HCEC 1CT (cell line): ENCODE measurements at places on chromosomes 6 and 20.

DNA sequence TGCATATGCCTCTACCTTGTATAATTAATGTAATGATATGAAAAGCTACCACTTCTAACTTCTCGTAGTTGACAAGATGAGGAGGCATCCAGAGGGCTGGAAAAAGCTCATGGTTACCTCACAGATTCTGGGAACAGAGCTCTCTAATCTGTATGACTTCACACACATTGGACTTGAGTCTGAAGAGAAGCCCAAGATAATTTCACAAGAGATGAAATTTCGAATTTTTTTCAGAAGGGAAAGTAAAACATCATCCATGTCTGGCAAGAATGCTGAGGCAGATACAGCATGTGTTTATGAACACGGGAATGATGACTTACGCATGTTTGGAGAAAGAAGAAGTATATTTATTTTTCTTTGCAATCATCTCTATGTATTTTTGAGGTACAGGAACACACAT is 141.8 kb upstream of the TENT5A start:
- peak; percentile 28 for DNase-seq

DNA sequence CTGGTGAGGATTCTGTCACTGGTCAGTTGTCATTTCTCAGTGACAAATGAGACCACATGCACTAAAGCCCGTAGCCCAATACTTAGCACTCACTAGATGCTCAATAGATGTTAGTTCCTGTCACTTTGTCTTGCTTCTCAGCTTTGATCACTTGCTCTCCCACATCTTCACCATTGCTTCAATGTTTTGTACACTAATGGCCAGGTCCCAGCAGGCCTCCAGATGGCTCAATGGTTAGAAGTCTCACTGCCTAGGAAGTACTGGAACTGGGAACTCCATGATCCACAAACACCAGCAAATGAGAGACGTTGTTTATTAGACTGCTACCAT is 502.8 kb upstream of the JARID2 start:
- no peak for DNase-seq

GRCh38 chr6:47710295-47710694 is 11.9 kb downstream of the ADGRF4 start:
- no peak for DNase-seq

DNA sequence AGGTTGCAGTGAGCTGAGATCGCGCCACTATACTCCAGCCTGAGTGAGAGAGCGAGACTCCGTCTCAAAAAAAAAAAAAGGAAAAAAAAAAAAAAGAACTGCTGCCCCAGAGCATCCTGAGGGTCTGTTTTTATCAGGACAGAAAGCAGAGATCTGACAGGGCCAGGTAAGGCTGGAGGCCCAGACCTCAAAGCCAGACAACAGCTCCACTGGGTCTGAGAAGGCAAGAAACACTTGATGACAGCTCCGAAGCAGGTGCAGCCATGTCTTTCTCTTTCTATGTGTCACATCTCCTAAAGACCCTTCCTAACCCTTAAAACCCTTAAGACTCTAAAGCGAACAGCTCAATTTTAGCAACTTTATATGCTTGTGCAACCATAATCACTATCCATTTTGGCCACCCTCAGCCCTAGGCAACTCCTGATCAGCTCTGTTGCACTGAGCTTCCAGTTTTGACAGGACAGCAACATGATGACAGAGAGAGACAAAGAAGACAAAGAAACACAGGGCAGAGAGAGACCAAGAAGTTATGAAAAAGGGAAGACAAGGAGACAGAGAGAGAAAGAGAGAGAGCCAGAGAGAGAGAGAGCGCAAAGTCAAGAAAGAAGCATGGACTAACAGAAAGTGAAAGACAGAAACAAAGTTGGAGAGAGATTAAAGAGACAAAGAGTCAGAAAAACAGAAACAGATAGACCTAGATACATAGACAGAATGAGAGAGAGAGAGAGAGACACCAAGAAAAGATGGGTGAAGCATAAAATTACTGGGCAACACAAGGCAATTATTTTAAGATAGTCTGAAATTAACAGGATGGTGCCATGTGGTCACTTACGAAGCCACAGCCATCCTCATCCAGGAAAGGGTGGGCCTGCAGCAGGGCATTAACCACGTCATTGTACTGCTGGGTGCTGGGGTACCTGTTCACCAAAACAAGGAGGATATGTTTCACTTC is 39.2 kb downstream of the SAMD3 start:
- no peak for DNase-seq

DNA sequence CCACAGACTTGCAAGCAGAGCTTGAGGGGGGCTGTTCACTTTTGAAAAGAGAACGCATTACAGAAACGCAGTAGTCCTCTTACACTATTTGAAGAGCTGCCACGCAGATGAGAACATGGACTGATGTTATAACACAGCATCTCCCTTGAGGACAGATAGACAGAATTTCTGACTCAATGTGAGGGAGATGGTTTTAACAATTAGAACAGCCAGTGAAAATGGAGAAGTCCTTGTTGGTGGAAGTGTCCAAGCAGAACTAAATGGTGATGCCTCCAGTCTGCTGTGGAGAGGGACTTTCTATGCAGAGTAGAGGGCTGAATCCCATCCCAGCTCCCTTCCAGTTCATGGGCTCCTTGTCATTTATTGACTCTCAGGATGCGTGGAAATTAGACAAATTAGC is 100.0 kb downstream of the RREB1 start:
- DNase-seq = no peak

DNA sequence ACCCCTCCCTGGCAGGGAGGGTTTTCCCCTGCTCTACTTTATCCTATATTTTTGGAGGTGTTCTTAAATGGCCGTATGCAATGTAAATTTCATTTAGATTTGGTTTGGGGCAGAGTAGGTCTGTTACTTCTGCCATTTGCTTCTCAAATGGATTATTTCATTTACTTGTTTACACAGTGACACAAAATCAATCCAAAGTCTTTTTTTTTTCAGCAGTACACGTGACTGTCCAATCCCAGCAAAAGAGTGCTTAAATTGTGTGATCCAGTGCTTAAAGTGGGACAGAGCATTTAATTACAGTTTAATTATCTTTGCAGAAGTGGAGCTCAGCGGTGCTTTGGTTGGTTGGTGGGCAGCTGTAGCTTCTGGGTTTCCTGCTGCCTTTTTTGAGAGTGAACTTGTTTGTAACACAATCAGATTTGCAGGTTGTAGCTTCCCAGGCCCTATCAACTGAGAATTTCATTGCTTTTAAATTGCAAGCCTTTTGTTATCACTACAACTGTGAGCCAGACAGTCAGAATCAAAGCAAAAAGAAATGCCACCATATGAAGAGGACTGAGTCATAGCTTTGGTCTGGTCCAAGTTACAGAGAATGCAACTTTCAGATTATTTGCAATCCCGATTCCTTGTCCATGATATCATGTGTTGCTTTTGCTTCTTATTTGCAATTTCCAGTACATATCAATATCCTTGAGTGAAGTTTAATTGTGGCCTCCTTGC is 216.9 kb downstream of the DOK5 start:
- no peak for DNase-seq

DNA sequence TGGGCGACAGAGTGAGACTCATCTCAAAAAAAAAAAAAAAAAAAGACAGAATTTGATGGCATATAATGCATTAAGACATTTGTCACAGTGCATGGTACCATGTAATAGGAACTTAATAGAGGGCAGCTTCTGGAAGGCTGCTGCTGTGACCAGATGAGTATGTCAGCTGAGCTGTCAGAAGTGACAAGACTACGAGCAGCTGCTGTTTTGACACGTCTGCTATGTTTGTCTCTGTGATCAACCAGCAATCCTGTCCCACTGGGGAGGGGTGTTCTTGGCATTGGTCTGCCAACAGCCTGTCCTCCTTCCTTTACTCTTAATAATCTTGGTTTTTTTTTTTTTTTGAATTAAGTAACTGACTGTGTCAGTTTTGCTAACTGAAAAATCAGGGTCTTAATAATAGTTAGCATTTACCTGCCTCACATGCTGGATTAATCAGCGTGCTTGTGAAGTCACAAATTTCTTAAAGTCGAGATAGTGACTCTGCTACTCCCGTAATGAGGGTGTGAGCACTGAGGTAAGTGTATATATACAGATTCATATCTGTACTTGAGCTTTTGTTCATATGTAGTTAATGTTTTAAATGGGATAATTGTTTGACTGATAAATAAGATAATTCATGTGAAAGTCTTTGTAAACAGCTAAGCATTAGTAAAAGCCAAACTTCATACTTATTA is 152.4 kb downstream of the BMP2 start:
- no peak for DNase-seq

- no peak for DNase-seq
Measured at GRCh38 chr6:32954986-32955802, 2.3 kb upstream of the HLA-DMA start.

GRCh38 chr6:33272275-33273128 is 627 bp downstream of the RPS18 start:
- DNase-seq = no peak

- no peak for DNase-seq
Measured at GRCh38 chr6:114323784-114324183, 19.0 kb downstream of the HS3ST5 start.

- no peak for DNase-seq
Measured at GRCh38 chr6:157677235-157677634, 145.8 kb upstream of the SNX9 start.

- DNase-seq = no peak
Measured at GRCh38 chr6:113356139-113356538, 501.0 kb upstream of the MARCKS start.

DNA sequence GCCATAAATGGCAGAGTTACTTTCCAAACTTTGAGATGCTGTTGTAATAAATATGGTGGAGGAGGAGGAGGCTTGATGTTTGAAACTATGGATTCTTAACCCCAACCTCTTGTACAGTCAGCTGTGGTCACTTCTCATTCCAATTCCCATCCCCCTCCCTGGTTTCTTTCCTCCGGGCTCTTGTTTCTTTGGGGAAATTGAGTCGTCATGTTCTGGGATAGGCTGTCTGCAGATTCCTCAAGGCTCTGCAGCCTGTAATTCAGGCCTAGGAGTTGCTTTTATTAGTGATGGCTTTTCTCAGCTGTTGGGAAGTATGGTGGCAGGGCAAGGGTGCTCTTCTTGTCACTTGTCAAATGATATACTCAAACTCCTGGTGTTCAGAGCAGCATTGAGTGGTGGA is 2.6 kb downstream of the PTK7 start:
- no peak for DNase-seq
